Suprapubic skin (tissue), 4 donors: ENCODE measurements at places on chromosomes 16 and 17. TPM values are rescaled to one million over a fixed set of nuclear protein-coding genes. Genes with fewer than 3 reads are reported as not detected.

FOXC2 gene
- total RNA-seq, result not detected

OTOP3 gene
- total RNA-seq, result not detected

DNA sequence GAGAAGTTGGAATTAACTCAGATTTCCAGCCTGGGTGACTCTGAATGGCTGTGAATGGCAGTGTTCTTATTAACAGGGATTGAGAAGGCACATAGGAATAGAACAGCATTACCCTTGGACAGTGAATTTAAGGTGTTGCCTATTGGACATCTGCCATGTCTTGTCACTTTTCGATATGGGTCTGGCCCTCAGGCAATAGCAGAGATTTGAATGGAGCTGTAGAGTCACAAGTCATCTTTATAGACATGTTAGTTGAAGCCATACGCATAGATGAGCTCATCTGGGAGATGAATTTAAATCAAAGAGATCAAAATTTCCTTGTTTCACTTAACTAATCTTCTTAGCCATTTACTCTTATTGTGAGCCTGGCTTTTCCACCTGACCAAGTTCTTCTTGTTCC lies 14.9 kb upstream of the DHRS11 start:
- DNase-seq, result no peak
- no peaks in the 10 kb centered on the region for H3K27me3 ChIP-seq
- no peak overlapping the region for H3K27ac ChIP-seq
- H3K4me3 ChIP-seq, result no peak overlapping the region
- peaks cover 5% of the 10 kb centered on the region for H3K4me1 ChIP-seq
- H3K36me3 ChIP-seq, result peaks cover 63% of the 10 kb centered on the region

- no peak for DNase-seq
- H3K27ac ChIP-seq, result peak overlapping the region; percentile 27
- peaks cover 29% of the 10 kb centered on the region for H3K36me3 ChIP-seq
- peak overlapping the region; percentile 33 for H3K4me3 ChIP-seq
These were observed 4.0 kb downstream of the MAFG start for GRCh38 chr17:81923302-81924260.

GRCh38 chr16:27816561-27816960 lies 247.0 kb downstream of the GSG1L start:
- H3K27me3 ChIP-seq, result peaks cover 17% of the 10 kb centered on the region
- H3K36me3 ChIP-seq, result no peaks in the 10 kb centered on the region
- H3K4me1 ChIP-seq, result no peaks in the 10 kb centered on the region
- H3K4me3 ChIP-seq, result no peak overlapping the region
